GM12891 (cell line): ENCODE measurements at places on chromosomes 5 and 9.

GRCh38 chr9:35686222-35687203, 3.2 kb downstream of the TPM2 start:
- DNase-seq = no peak

- no peak for DNase-seq
Measured at GRCh38 chr5:145778144-145778900, 56.8 kb downstream of the PRELID2 start.

DNA sequence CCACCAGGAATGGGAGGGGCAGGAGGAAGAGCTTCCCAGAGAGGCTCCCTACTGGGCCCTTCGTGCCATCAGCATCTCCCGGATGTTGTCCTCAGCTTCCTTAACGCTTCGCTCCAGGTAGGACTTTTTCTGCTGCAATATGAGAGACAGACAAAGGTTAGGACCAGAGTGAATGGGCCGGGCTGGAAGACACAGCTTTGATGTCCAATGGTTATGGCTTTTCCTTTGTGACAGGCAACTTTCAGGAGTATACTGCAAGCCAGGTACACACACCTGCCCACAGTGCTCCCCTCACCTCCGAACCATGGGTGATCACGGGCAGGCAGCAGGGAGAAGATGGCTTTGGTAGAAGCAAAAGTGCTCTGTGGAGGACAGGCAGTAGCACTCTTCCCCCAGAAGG, 57.0 kb downstream of the PFDN1 start:
- DNase-seq = no peak

DNA sequence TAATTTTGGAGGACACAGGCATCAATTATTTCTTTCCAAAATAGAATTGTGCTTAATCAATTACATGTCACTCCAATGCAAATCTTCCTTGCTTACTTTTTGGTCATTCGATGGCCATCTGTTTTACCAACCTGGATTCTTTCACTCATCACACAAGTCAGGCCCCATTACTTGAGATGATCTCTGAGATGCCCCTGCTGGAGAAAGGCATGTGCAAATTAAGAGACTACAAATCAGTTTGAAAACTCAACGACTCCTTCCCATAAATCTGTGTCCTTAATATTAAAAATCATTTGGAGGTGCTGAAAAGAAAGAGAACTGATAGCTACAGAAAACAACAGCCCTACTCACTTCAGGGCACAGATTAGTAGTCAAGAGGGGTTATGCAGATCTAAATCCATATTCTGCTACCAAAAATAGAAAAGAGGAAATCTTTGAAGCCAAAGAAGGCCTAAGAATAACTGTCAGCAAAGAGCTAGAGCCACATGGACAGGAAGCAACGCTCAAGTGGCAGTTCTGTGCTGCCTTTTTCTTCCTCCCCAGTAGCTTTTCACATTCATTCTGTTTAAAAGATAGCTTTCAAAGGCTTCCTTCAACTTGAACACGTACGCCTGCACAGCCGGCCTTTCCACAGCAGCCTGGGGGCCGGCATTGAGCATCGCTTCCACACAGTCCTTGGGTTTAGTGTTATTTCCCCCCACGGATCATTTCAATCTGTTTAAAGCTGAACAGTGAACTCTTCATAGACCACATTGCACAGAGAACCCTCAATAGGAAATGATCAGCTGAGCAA, 79.3 kb upstream of the MAP3K1 start:
- DNase-seq = no peak

- DNase-seq = no peak
Measured at GRCh38 chr9:13163287-13163686, 116.2 kb downstream of the MPDZ start.

- DNase-seq = no peak
Measured at GRCh38 chr5:135232958-135233357, 166.1 kb downstream of the MACROH2A1 start.

- no peak for DNase-seq
Measured at GRCh38 chr5:2523180-2523579, 228.3 kb downstream of the IRX2 start.

DNA sequence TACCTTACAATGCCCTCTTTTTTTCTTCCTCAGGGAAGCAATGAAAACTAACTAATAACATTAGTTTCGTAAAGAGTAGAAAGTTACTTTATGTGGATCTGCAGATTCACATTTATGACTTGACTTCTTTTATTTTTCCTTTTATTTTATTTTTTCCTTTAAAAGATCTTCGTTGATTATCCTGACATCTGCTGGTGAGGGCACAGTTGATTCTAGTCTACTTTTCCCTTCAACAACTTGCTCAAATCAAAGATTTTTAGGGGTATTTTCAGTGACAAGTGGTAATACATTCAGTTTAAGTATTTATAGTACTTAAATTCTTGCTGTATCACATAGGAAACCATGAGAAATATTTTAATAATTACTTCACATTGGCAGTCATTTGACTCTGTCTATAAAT, 4.9 kb downstream of the EDIL3 start:
- no peak for DNase-seq

DNA sequence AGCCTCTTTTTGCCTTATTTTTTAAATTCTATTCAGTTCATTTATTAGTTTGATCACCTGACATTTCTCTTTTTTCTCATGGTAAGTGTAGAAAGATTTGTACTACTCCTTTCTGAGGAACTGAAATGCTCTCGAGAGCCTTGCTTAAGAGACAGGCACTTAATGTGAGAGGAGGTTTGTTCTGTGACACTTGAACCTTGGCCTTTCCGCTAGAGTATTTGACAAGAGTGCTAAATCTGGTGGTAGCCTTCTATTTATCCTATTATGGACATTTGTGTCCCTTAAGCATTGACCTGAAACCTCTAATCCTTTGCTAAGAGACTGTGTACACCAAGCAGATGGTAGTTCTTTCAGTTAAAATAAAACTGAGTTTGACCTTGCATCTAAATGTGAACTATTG, 805.0 kb upstream of the PTPRD start:
- DNase-seq = no peak
